ENCODE measurements at places on chromosomes 3 and 15. TPM values are rescaled to one million over a fixed set of nuclear protein-coding genes. Genes with fewer than 3 reads are reported as not detected.
A peak's percentile ranks its signal among the peaks of the same experiment; 100 is the strongest.

GRCh38 chr3:60363817-60364216, 887.4 kb downstream of the FHIT start:
- H3K4me3 ChIP-seq = no peak overlapping the region
- H3K27ac ChIP-seq = no peak overlapping the region
- no peak for DNase-seq
- H3K36me3 ChIP-seq = no peaks in the 10 kb centered on the region
- no peaks in the 10 kb centered on the region for H3K27me3 ChIP-seq

DNA sequence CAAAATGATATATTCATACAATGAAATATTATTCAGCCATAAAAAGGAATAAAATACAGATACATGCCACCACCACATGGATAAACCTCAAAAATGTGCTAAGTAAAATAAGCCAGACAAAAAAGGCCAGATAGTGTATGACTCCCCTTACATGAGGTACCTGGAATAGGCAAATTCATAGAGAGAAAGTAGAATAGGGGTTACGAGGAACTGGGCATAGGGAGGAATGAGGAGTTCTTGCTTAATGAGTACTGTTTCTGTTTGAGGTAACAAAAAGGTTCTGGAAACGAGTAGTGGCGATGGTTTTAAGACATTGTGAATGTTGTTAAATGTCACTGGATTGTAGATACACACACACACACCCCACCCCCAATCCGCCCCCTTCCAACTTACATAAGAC, 8.2 kb downstream of the RAF1 start:
- H3K27me3 ChIP-seq = no peaks in the 10 kb centered on the region
- no peak for DNase-seq
- no peak overlapping the region for H3K27ac ChIP-seq
- H3K36me3 ChIP-seq = no peaks in the 10 kb centered on the region

- no peak for DNase-seq
- peaks cover 6% of the 10 kb centered on the region for H3K36me3 ChIP-seq
- no peak overlapping the region for H3K4me3 ChIP-seq
- no peaks in the 10 kb centered on the region for H3K27me3 ChIP-seq
- H3K27ac ChIP-seq = no peak overlapping the region
Observed at GRCh38 chr15:57253500-57253899, 122.8 kb upstream of the CGNL1 start.

GRCh38 chr3:121834157-121834670, 646 bp downstream of the IQCB1 start:
- no peaks in the 10 kb centered on the region for H3K36me3 ChIP-seq
- DNase-seq = peak; percentile 13
- H3K4me3 ChIP-seq = peak overlapping the region; percentile 66
- peaks cover 36% of the 10 kb centered on the region for H3K4me1 ChIP-seq

DNA sequence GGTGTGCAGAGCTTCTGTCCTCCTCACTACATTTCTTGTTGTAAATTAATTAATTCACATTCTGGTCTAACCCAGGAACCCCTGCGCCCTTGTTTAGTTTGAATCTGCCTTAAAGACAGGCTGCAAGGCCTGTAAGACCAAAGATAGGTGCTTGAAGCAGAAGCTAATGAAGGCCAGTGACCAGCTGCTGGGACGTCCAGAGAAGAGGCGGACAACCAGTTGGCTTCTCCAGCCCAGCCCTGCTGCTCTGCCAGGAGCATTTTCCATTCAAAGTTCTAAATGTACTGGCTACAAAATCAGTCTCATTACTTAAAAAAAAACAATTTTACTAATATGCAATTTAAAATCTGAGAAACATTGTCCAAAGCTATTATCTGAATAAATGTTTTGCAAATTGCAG, 43.6 kb downstream of the FSIP1 start:
- no peak overlapping the region for H3K4me3 ChIP-seq
- no peak for DNase-seq
- no peaks in the 10 kb centered on the region for H3K36me3 ChIP-seq
- H3K4me1 ChIP-seq = no peaks in the 10 kb centered on the region

GRCh38 chr3:182092662-182093262, 381.0 kb downstream of the SOX2 start:
- H3K27me3 ChIP-seq = no peaks in the 10 kb centered on the region
- no peak for DNase-seq
- no peak overlapping the region for H3K4me3 ChIP-seq
- no peaks in the 10 kb centered on the region for H3K36me3 ChIP-seq

GRCh38 chr3:188904670-188905069, 267.1 kb upstream of the TPRG1 start:
- peak; percentile 13 for DNase-seq
- H3K27me3 ChIP-seq = no peaks in the 10 kb centered on the region
- H3K27ac ChIP-seq = no peak overlapping the region
- H3K4me1 ChIP-seq = peaks cover 6% of the 10 kb centered on the region
- no peak overlapping the region for H3K4me3 ChIP-seq

DNA sequence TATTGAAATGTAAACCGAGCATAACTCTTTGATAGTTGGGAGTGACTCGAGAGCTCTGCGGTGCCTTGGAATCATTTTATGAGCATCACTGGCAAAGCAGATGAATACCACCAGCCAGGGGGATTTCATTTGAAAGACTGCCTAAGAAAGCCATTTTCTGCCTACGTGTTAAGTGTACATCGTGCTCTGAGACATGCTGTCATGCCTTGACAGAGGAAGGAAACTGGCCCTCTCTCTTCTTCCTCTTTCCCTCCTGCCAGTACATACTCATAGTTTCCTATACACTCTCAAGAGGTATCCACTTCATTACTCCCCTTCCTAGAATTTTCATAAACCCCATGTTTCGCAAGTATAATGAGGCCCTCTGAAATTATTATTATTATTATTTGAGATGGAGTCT, 8.8 kb downstream of the BCL2A1 start:
- peaks cover 37% of the 10 kb centered on the region for H3K4me1 ChIP-seq
- no peaks in the 10 kb centered on the region for H3K36me3 ChIP-seq
- H3K27ac ChIP-seq = no peak overlapping the region

- H3K36me3 ChIP-seq = no peaks in the 10 kb centered on the region
- H3K27me3 ChIP-seq = peaks cover 18% of the 10 kb centered on the region
- no peak overlapping the region for H3K4me3 ChIP-seq
- DNase-seq = no peak
- no peak overlapping the region for H3K27ac ChIP-seq
Observed at GRCh38 chr3:14806641-14807263, 12.0 kb upstream of the FGD5 start.

DNA sequence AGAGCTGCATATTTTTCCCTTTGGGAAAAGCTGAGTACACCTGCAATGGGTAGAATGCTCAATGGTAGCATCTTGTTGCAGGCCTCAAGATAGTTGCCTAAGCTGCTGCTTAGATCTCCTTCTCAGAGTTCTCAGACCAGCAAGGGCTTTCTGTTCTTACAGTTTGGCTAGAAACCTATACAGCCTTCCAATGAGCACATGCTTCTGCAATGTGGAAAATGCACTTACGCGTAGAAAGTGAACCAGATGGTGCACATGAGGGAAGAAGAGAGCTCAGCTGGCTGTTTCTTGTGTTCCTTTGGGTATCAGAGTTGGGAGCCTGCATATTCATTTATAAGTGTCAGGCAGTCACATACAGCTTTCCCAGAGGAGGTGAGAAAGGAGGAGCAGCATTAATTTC, 136.4 kb downstream of the B3GALNT1 start:
- H3K27ac ChIP-seq = no peak overlapping the region
- no peaks in the 10 kb centered on the region for H3K36me3 ChIP-seq
- no peak for DNase-seq

DNA sequence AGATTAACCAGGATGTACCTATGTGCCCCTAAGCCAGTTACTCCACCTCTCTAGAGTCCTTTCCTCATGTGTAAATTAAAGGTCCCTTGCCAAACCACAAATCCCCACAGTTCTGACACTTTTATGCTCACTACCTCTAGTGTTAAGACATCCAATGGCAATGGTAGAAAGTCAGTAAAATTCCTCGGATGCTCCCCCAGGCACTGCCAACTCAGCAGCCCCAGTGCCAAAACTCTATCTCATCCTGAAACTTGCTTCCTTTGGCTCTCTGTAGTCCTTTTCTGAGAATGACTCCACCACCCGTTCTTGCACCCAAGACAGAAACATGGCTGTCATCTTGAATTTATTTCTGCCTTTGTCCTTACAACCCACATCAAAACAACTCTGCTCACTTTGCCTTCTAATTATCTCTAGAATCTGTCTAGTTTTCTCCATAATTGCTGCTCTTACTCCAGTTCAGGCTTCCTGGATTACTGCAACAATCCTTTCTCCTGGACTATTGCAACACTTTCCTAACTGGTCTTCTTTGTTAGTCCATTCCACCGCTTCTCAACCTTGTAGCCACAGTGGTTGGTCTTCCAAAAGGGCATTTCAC, 41.6 kb downstream of the MB21D2 start:
- no peak overlapping the region for H3K27ac ChIP-seq
- H3K36me3 ChIP-seq = no peaks in the 10 kb centered on the region
- peak; percentile 74 for DNase-seq
- H3K4me3 ChIP-seq = no peak overlapping the region

GRCh38 chr3:59545374-59545773, 495.5 kb upstream of the CFAP20DC start:
- no peak overlapping the region for H3K27ac ChIP-seq
- DNase-seq = no peak
- no peaks in the 10 kb centered on the region for H3K4me1 ChIP-seq
- no peaks in the 10 kb centered on the region for H3K36me3 ChIP-seq
- H3K4me3 ChIP-seq = no peak overlapping the region

DNA sequence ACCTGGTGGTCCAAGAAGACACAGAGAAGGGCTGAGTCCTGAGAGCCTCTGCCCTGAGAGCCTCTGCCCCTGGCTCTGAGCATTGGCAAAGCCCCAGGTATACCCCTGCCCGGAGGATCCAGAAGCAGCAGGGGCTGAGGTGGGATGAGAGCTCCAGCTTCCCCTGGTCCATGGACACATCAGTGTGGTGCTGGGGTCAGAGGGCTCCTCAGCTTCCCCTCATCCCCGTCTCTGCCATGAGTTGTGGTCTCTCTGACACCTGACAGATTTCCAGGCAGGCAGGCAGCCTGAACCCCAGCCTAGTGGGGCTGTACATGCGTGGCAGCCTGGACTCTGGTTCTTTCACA, 3.5 kb upstream of the KLF15 start:
- DNase-seq = no peak
- H3K4me3 ChIP-seq = no peak overlapping the region
- H3K4me1 ChIP-seq = peaks cover 21% of the 10 kb centered on the region
- H3K27ac ChIP-seq = no peak overlapping the region
- peaks cover 9% of the 10 kb centered on the region for H3K27me3 ChIP-seq

DNA sequence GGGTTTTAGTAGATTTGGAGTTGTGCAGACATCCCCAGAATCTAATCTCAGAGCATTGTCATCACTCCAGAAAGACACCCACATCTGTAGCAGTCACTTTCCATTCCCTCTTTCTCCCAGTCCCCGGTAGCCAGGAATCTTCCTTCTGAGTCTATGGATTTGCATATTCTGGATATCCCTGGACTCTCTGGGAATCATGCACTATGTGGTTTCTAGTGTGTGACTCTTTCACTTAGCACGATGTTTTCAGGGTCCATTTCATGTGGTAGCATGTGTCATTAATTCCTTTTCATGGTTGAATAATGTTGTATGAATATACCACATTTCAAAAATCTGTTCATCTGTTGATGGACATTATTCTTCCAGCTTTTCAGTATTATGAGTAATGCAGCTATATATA, 29.3 kb downstream of the FBLN2 start:
- no peak overlapping the region for H3K4me3 ChIP-seq
- no peak for DNase-seq
- H3K27me3 ChIP-seq = peaks cover 48% of the 10 kb centered on the region
- peaks cover 6% of the 10 kb centered on the region for H3K4me1 ChIP-seq
- H3K27ac ChIP-seq = no peak overlapping the region

- no peak overlapping the region for H3K4me3 ChIP-seq
- no peak for DNase-seq
- H3K4me1 ChIP-seq = no peaks in the 10 kb centered on the region
- no peaks in the 10 kb centered on the region for H3K36me3 ChIP-seq
- H3K27me3 ChIP-seq = peaks cover 1% of the 10 kb centered on the region
Observed at GRCh38 chr3:43960448-43960840, 269.7 kb downstream of the ABHD5 start.

DNA sequence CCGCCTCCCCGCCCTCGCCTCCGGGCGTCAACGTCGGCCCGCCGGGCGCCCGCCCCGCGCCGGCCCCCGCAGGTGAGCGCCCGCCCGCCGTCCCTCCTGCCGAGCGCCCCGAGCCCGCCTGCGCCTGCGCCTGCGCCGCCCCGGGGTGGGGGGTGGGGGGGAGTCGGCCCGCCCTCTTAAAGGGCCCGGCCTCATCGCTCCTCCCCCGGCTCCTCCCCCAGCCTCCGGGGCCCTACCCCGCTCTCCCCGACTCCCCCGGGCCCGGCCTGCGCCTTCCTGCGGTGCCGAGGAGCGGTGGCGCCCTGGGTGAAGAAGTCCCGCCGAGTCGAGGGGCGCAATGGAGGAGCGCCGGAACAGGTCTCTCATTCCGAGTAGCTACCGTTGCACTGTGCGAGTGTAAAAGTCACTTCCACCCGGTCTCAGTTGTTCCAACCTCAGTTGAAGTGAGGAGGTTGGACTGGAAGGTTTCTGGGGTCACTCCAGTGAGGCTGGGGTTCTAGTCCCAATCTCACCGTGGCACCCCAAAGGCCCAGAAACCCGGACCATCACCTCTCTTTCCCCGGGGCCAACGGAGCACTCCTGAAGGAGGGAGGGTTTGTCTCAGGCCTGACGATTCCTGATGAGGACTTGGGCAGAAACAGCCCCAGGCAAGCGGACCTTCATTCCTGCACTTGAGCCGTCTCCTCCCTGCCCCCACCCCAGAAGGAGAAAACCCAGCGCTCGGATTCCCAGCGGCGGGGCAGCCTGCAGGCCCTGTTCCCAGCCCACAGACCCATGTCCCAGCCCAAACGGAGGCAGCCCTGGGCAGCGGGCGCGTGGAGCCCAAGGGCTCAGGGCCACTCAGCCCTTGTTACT, 1.5 kb upstream of the TNK2 start:
- DNase-seq = peak; percentile 58
- no peak overlapping the region for H3K27ac ChIP-seq
- H3K27me3 ChIP-seq = no peaks in the 10 kb centered on the region
- H3K4me3 ChIP-seq = peak overlapping the region; percentile 78

- H3K4me1 ChIP-seq = no peaks in the 10 kb centered on the region
- H3K27ac ChIP-seq = no peak overlapping the region
- no peaks in the 10 kb centered on the region for H3K27me3 ChIP-seq
- no peak overlapping the region for H3K4me3 ChIP-seq
- no peak for DNase-seq
Observed at GRCh38 chr3:16866571-16866970, 18.2 kb upstream of the PLCL2 start.

GRCh38 chr3:42129014-42129953, 38.1 kb downstream of the TRAK1 start:
- no peaks in the 10 kb centered on the region for H3K27me3 ChIP-seq
- DNase-seq = peak; percentile 47
- peak overlapping the region; percentile 96 for H3K27ac ChIP-seq
- peaks cover 4% of the 10 kb centered on the region for H3K36me3 ChIP-seq
- H3K4me1 ChIP-seq = peaks cover 82% of the 10 kb centered on the region
- H3K4me3 ChIP-seq = no peak overlapping the region

GRCh38 chr3:188888321-188889053, 283.3 kb upstream of the TPRG1 start:
- H3K4me3 ChIP-seq = no peak overlapping the region
- no peak overlapping the region for H3K27ac ChIP-seq
- H3K4me1 ChIP-seq = no peaks in the 10 kb centered on the region
- no peak for DNase-seq

UTS2B gene
- 0.03 TPM for polyA plus RNA-seq

P2RY13 gene
- polyA plus RNA-seq = not detected

SH2D7 gene
- polyA plus RNA-seq = not detected

CTNNB1 gene
- 398 TPM for polyA plus RNA-seq

GOLGA8J gene
- not detected for polyA plus RNA-seq

GADL1 gene
- not detected for polyA plus RNA-seq

C15orf62 gene
- 1.0 TPM for polyA plus RNA-seq

APOD gene
- polyA plus RNA-seq = 0.13 TPM

Measured in HepG2 (cell line).